ENCODE measurements at places on chromosomes 2 and 18.

- no peak for DNase-seq
Measured at GRCh38 chr2:31606509-31606908, 25.8 kb upstream of the SRD5A2 start.

- no peak for DNase-seq
Measured at GRCh38 chr18:600107-600506, 3.3 kb downstream of the CLUL1 start.

DNA sequence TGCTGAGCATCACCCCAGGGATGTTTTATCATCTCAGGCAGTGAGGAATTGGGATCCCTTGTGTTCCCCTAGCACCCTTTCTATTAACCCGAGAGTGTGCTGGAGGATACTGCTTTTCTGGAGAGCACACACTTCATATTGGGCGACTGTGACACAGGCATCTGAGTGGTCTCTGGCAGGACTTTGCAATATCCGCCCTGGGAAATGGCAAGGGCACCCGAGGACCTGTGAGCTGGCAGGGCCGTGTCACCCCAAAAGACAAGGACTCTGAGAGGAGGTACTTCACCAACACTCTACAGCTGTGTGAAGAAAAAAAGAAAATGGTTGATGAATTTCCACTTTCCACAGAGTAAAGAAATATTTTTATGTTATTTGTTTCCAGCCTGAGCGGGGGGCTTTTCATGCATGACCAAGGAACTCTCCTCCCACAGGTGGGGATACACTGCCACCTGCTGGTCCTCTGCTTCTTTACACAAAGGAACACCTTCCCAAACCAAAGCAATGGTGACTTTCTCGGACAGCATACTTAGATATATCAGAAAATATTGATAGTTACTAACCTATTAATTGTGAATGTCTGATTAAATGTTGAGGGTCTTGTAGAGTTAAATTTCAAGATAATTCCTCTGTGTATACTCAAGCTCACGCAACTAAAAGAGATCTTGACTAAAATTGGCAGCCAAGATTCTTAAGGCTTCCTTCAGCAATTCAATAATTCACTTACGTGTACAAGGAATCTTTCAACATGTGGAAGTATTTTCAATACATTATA, 45.9 kb upstream of the REG3G start:
- no peak for DNase-seq

DNA sequence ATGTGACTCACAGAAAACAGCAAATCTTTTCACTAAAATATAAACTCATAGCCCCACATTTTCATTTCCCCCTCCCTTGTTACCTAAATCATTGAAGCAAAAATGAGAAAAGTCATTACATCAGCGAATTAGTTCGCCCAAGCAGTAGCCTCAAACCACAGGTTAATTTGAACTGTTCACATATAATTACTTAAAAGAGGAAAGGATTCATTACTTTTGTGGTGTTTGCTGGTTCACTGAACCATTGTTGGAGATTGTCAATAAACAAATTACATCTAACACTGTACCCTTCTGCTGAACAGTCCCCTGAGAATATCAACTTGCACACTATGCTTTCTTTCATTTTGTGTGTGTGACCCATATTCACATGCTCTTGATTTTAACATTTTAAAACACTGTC, 238.7 kb downstream of the ERBB4 start:
- DNase-seq, result no peak

DNA sequence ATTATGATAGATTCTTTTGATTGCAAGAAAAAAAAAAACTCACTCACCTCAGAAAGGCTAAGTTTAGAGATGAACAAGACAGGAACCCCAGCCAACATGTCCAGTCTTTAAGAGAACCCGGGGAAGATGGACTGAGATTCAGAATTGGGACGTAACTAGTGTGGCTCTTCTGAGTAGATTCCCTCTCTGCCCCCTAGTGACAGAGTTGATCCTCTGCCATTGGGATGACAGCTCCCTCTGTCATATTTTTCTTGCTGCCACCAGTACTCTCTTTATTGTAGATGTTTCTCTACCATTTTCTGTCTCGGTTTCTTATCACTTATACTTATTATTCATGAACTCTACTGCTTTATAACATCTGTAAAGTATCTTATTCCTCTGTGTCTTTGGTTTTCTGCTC, 77.7 kb downstream of the GULP1 start:
- peak; percentile 51 for DNase-seq

GRCh38 chr2:65354773-65355172, 77.6 kb downstream of the SPRED2 start:
- no peak for DNase-seq

DNA sequence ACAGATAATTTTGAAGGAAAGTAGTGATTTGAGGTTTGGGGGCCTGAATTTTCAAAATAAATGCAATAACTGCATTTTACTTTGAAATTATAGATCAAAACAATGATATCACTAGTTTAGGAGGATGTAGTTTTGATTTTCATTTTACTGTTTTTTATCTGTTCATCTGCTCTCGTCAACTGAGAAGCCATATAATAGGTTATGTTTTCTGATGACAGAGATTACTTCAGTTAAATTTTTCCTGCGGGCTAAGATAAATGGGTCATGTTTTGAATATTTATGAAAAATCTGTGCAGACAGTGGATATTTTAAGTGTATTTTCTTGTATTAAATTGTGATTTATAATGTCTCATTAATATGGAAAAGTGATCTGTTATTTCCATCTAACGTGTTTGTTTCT, 573.4 kb downstream of the CPS1 start:
- DNase-seq, result no peak

- DNase-seq, result no peak
Measured at GRCh38 chr18:47719096-47719780, 211.2 kb downstream of the SMAD2 start.

DNA sequence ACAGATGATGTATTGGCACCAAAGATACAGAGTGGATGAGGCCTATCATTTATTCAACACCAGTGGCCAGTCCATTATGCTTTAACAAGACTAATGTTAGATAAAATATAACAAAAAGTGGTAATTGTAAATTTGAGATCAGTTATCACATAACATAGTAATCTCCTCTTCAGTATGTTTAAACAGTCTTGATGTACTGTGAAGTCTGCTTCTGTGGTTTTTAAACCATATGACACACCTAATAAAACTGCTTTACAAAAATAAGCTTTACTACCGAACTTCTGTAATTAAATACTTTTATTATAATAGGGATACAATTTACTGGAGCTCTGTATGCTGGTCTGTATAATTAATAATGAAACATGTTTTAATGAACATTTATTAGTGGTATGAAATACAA, 2156.1 kb upstream of the CELF4 start:
- DNase-seq, result no peak

GRCh38 chr2:187138265-187138664, 289.3 kb upstream of the ZSWIM2 start:
- peak; percentile 49 for DNase-seq

- DNase-seq, result no peak
Measured at GRCh38 chr2:126513033-126513432, 142.9 kb upstream of the GYPC start.

DNA sequence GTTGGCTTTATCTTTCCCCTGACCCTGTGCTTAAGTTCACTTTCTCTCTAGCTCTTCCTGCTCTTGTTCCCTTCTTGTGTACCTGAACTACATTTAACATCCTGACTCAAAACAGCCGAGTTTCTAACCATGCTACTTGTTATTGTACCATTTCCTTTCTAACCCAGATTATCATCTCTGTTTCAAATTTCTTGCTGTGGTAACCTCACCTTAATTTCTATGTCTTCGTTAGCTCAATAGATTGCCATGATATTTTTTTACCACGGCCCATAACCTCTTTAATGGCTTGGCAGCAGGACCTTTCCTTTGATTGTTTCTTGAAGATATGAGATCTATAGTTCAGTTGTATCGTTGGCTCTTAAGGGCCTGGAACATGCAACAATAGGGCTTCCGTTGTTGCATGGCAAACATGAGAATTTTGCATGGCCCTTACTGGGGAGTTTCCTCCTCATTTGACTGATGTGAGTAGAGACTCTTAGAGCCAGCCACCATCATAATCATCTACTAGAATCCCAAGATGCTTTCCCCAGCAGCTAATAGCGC, 11.1 kb downstream of the CFAP36 start:
- no peak for DNase-seq

- no peak for DNase-seq
Measured at GRCh38 chr2:96345438-96345837, 9.9 kb downstream of the NCAPH start.

- peak; percentile 60 for DNase-seq
Measured at GRCh38 chr2:231297108-231297908, 98.2 kb upstream of the B3GNT7 start.

DNA sequence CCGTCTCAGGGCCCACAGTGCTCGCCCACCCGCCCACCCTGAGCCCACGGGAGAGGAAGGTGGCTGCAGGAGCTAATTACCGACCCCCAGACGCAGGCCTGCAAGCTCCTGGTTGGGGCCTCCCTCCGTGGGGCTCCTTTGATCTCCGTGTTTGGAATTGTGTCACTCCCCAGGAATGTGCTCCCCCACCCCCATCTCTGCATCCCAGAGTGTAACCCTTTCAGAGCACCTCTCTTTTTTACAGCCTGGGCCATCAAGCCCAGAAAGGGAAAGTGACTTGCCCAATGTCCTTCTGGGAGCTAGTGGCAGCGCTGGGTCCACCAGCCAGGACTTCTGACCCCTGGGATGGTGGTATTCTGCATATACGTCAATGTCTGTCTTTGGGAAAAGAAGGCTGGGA, 335.1 kb downstream of the CYRIA start:
- DNase-seq, result no peak

GRCh38 chr2:67900826-67901225, 162.0 kb downstream of the C1D start:
- no peak for DNase-seq

DNA sequence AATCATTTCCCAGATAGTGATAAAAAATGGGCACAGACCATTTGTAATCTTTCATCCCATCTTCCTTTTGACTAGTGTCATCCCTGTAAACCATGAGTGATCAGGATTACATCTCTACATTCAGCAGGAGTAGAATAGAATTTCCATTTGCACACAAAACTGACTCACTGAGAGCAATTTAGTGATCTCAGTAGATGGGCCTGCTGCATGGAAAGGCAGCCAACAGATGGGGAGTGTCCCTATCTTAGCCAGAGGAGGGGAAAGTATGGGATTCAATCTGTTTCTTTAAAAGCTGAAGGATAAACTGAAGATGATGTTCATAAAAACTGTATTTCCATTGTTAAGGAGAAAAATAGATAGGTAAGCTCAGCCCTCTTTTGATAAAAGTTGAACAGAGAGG, 441.7 kb downstream of the ZNF521 start:
- no peak for DNase-seq

- DNase-seq, result no peak
Measured at GRCh38 chr2:207092818-207093217, 72.9 kb downstream of the KLF7 start.

DNA sequence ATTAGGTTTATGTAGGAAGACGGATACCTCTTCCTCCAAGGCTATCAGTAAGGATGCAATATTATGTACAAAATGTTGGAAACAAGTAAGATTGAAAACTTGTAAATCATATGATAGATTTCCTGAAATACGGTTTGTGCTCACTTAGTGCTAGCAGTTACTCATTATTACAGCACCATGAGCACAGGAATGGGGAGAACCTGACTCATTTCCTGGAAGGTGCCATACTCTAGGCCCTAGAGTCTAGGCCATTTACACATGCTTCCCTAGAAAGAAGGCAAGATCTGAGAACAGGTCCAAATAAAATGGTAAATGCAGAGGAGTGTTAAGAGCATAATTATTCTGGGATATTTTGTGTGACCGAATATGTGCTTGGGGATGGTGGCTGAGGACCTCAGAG, 467.7 kb upstream of the CELF4 start:
- DNase-seq, result no peak

DNA sequence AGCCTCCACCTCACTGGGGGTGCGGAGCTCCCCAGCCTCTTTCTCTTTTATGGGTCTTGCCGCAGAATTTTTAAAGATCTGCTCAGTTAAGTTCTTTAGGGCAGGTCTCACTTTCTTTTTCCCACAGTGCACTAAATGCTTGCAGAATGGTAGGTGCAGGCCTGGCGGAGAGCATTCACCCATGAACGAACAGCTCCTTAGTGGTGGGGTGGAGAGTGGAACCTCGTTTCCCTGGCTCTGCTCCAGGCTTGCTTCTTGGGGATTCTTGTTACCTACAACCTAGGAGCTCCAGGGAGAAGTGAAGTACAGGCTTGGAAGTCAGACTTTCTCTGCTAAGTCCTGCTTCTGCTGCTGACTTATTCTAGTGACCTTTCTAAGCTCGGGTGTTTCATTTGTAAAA, 70.3 kb upstream of the PXDN start:
- DNase-seq, result no peak

DNA sequence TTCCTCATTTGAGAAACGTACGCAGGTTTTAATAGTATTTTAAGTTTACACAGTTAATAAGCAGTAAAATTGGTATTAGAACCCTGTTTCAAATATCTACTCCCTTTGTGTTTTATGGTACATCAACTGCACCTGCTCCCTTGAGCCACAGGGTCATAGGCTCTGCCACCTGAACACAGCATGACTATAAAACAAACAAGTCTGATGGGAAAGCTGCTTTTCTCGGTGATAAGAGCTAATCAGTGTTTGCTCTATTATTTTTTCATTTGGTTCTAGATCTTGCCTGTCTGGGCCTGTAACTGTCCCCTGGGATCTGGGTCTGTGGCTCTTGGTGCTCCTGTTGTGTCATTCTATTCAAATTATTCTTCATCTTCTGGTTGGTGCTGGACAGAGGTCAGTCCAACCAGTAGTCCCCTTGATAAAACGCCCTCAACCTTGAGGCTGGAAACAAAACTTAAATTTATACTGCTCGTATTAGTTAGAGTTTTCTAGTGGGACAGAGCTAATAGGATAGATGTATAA, 314.8 kb upstream of the LRP1B start:
- no peak for DNase-seq

GRCh38 chr18:11110509-11110908, 38.9 kb downstream of the PIEZO2 start:
- no peak for DNase-seq

- DNase-seq, result peak; percentile 80
Measured at GRCh38 chr2:85266146-85267041, 61.4 kb downstream of the TGOLN2 start.

- no peak for DNase-seq
Measured at GRCh38 chr2:72917877-72918553, 696 bp downstream of the EMX1 start.

DNA sequence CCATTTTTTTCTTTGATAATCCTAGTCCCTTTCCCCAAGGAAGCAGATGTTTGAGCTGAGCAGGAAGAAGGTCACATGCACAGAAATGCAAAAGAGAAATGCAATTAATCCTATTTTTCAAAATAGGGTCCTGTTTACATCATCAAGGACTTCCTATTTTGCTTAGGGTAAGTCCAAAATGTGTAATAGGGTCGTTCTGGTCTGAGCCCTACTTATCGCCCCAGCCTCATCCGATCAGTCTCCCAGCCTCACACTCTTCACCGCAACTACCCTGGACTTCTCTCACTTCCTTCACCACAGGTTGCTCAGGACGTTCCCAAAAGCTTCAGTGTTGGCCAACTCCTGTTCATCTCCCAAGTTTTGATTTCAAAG, 32.8 kb downstream of the FOSL2 start:
- DNase-seq, result no peak

Data from heart right ventricle (tissue), 16 donors.